ENCODE measurements at places on chromosomes 2 and 18.
A peak's percentile ranks its signal among the peaks of the same experiment; 100 is the strongest.

- DNase-seq = peak; percentile 39
Observed at GRCh38 chr2:119826370-119826961, 66.7 kb downstream of the PTPN4 start.

GRCh38 chr2:23460228-23460627 is 75.2 kb downstream of the KLHL29 start:
- DNase-seq = no peak

- no peak for DNase-seq
Observed at GRCh38 chr2:45768208-45768607, 116.7 kb downstream of the PRKCE start.

GRCh38 chr2:220315098-220315823 is 687.8 kb downstream of the SLC4A3 start:
- no peak for DNase-seq

- DNase-seq = no peak
Observed at GRCh38 chr2:39375917-39376316, 61.2 kb downstream of the MAP4K3 start.

GRCh38 chr2:10289891-10290290 is 12.8 kb upstream of the HPCAL1 start:
- no peak for DNase-seq

- no peak for DNase-seq
Observed at GRCh38 chr2:235080101-235080500, 128.3 kb downstream of the SH3BP4 start.

GRCh38 chr18:56289381-56289780 is 349.0 kb downstream of the TXNL1 start:
- no peak for DNase-seq

DNA sequence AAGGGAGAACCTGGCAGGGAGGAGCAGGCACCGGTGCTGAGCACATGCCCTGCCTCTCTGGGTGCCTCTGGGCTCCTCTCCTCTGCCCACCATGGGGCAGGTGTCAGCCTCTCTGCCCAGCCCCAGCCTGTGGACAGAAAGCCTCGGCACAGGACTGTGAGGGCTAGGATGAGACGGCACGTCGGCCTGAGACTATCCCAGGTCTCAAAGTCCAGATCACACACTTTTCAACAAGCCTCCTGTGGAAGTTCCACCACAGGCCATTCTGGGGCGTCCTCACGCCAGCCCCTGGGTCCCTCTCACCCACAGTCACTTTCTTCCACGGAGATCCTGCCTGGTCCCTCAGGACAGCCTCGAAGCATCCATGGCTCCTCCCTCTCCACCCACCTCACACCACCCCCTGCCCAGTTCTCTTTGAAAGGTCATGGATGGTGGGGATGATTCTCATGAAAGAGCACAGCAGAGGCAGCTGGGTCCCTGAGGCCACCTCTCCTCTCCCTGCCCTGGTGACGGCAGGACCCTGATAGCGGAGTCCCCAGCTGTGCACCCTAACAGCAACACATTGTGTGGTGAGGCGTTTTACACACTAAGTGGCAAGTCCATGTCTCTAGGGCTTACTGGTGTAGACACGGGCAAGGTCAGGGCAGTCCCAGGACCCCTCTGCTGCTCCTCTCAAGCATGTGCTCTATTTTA is 569.4 kb upstream of the SALL3 start:
- no peak for DNase-seq

- DNase-seq = no peak
Observed at GRCh38 chr2:216327447-216327935, 44.8 kb downstream of the MARCHF4 start.

DNA sequence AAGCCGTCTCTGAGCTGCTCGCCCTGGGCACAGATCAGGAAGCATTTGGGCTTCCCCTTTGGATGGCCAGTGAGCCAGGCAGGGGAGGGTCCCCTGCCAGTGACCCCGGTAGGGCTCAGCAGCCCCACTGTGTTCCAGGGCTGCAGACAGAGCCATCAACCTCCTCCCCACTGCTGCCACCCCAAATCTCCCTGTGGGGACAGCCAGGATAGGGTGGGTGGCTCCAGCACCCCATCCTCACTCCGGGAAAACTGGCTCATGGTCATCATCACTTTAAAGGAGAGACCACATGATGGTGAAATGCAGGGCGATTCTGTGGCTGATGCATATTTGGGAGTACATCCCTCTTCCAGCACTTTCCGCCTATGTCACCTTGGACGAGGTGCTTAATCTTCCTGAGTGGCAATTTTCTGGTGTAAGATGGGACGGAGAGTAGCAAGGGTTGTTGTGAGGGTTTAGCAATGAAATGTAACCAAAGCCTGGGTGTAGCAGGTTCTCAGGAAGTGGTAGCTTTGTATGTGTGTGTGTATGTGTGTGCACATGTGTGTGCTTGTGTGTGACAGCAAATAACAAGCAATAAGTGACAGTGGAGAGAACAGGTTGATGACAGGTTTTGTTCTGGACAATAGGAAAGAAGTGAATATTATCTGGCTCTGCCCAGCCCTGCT is 61.8 kb downstream of the ACAA2 start:
- no peak for DNase-seq

- DNase-seq = no peak
Observed at GRCh38 chr18:72539901-72540300, 4.2 kb downstream of the CBLN2 start.

DNA sequence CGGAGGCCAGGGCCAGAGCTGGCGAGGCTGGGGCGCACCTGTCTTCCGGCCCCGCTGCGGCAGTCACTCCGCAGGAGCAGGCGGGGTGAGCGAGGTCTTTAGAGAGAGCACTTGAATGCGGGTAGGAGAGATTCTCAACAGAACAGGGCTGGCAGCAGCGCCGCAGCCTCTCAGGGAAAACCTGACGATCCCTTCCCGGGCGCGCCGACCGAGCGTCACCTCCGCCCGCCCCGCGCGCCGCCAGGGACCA is 526 bp downstream of the PRKRA start:
- DNase-seq = no peak

GRCh38 chr2:172456002-172456401 is 28.6 kb downstream of the ITGA6 start:
- DNase-seq = no peak

GRCh38 chr2:36511858-36512603 is 85.9 kb downstream of the FEZ2 start:
- no peak for DNase-seq

- DNase-seq = no peak
Observed at GRCh38 chr2:179701524-179702110, 159.8 kb downstream of the ZNF385B start.

GRCh38 chr2:33505966-33506365 is 29.5 kb downstream of the RASGRP3 start:
- no peak for DNase-seq

DNA sequence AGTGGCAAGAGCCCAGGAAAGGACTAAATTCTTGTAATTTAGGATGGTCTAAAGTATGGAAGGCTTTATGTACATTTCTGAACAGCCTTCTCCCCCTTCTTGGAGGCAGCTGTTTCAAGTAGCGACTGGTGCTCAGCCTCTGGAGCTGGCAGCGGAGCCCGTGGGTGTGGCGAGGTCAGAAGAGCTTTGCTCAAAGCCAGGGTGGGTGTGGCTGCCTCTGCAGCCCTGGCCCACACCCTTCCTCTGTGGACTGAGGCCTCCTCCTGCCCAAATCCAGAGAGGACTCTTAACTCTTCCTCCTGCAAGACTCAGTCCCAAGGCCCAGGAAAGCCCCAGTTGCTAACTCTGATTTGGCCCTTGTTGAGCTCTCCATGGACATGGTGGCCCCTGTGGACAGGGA is 202.1 kb upstream of the REV1 start:
- DNase-seq = no peak

DNA sequence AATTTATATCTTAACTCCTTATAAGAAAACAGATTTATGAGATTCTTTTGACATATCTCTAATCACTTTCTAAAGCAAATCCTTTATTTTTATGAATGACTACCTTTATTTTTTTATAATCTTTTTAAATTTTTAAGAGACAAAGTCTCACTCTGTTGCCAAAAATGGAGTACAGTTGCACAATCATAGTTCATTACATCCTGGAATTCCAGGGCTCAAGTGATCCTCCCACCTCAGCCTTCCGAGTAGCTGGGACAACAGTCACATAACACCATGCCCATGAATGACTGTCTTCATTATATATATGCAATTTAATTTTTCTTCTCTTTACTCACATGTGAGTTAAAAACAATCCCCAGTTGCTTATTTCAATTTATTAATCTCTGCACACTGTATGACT is 21.7 kb downstream of the ACADL start:
- no peak for DNase-seq

- DNase-seq = no peak
Observed at GRCh38 chr2:241532733-241533601, 24.6 kb upstream of the STK25 start.

GRCh38 chr2:1793001-1793867 is 48.9 kb upstream of the PXDN start:
- DNase-seq = no peak

GRCh38 chr2:22812065-22812680 is 572.8 kb upstream of the KLHL29 start:
- DNase-seq = no peak

DNA sequence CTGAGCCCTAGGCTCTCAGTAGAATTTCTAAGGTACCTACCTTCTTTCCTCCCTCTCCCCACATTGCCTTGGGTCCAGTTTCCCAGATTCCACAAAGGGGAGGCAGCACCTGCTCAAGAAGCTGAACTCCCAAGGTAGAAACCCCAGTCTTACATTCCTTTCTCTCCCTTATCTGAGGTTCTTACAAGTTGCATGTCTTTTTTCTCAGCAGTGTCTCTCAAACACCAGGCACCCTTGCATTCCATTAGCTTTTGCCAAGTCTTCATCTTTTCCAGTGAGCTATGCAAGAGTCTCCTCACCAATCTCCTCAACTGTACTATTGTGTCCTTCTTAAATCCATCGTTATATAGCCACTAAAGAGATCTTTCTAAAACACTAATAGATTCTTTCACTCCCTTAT is 4.1 kb upstream of the NT5C1B start:
- DNase-seq = no peak

- no peak for DNase-seq
Observed at GRCh38 chr2:38690499-38691420, 24.8 kb downstream of the GALM start.

DNA sequence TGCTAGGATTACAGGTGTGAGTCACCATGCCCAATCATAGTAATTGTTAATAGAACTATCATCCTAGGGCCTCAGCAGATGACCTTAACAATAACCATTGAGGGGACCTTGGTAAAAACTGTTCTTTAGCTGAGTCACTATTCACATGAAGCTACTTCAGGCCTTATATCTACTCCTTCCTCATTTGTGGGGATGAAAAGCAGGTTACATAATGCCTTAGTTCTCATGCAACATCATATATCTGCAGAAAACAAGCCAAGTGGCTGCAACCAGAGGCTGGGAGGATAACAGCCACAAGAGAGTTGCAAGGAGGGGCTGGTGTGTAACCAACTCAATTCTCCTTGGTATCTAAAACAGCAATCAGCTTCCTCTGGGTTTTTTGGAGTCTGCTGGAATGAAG is 445.4 kb downstream of the NBAS start:
- DNase-seq = no peak

DNA sequence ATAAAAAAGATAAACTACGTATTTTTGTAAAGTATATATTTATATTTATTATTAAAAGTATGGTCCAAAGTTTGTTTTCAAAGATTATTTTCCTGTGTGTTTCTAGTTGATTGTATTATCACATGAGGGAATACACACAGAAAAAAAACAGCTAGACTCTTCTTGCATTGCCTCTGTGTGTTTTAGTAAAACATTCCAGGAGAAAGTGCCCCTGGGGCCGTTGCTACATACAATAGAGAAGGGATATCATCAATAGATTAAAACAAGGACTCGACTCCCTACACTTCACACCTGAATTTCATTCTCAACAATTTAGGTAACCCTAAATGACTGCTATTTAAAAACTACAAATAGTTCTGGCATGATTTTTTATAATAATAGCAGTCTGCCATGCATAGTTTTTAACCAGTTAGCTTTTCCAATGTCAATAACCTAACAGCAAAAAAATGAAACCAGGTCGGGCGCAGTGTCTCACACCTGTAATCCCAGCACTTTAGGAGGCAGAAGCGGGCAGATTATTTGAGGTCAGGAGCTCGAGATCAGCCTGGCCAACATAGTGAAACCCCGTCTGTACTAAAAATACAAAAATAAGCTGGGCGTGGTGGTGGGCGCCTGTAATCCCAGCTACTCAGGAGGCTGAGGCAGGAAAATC is 171.3 kb downstream of the DNAH6 start:
- DNase-seq = no peak

GRCh38 chr2:43469094-43469493 is 126.7 kb downstream of the THADA start:
- DNase-seq = no peak

DNA sequence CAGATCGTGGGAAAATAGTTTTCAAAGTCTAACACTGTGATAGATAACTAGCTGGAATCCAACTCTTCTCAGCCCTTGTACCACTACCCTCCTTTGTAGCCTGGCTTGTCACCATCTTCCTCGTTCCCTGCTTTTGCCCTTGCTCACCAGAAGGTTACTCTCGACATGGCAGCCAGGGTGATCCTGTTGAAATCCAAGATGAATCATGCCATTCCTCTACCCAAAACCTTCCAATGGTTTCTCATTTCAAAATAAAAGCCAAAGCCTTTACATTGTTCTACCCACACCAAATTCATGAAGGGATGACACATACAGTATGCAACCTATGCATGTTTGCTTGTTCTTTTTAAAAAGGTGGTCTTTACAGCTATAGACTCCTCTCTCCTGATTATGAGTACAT is 45.7 kb downstream of the STAT4 start:
- DNase-seq = no peak

DNA sequence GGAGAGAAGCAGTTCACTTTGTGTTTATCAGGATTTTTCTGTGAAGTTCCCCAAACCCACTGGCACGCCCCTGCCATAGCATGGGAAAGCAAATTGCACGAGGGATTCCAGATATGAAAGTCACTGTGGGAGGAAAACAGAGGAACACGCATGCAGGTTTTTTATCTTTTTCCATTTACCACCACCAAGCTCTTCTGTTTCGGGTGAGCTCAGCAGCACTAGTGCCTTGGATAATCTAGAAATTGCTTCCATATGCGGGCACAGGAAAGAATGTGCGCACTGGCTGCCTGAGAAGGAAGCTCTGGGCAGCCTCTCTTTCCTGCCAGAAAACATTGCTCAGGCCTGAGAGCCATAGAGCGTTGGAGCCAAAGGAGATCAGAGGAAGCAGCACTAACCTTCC is 65.9 kb upstream of the WIPF1 start:
- DNase-seq = no peak

- DNase-seq = no peak
Observed at GRCh38 chr18:40414155-40414754, 1540.8 kb upstream of the PIK3C3 start.

DNA sequence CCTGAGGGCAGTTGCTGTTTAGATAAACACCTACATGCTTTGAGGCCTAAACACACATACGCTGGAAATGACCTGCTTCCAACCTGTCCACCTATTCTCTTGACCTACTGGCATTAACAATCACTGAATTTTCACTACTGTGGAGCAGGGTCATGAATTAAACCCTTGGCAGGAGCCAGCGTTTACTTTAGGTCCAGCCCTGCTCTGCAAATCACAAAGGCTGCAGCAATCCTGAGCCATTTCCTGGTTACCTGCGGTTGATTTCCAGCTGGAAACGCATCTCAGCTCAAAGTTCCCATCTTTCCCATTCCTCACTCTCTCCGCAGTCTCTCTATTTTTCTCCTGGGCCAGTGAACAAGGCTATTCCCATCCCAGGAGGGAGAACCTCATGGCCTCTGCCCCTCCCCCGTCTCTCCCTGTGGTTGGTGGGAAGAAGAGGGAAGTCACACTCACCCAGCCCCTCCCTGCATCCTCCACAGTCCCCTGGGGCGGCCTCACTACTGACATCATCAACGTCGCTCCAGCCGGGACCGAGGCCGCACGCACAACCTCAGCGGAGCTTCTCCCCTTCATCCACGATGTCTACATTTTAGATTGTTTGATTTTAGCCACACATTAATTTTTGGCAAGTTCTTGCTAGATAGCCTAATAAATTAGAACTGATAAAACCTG is 84.5 kb upstream of the SNTG2 start:
- no peak for DNase-seq

All from stimulated activated CD4-positive, alpha-beta T cell treated with anti-CD3 and anti-CD28 coated beads, Interleukin-2, amount 100 ng/mL, for 24 hours (primary cell).